Smooth muscle cell of the brain vasculature (primary cell): ENCODE measurements at places on chromosomes 1 and 21.

- no peak for DNase-seq
These were observed 1317.0 kb downstream of the MRPL39 start for GRCh38 chr21:24290151-24290833.

DNA sequence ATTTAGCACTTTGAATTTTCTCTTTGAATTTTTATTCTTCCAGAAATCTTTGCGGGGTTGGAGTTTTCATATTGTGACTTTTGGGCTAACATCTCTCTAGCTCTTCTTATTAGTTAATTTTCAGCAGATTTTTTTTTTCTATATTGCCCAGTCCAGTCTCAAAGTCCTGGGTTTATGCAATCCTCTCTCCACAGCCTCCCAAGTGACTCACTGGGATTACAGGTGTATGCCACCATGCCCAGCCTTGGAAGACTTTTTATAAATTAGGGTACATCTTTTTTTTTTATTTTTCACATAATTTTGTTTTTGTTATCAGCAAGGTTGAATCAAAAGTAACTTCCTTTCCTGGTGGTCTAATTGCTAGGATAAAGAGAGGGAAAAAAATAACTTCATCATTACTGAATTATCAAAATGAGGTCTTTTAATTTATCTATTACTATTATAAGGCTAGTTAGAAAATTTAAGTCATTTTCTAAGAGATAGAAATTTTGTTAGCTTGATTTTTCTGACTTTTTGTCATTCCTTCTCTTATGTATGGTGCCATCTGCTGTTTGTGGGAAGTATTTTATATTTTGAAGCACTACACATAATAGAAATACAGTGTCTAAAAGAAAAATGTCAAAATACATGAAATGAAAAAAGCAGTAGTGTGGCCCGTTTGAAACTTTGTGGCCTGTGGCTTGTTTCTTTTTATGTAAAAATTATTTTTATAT is 273.4 kb upstream of the CACYBP start:
- DNase-seq = peak; percentile 13

- DNase-seq = no peak
These were observed 16.8 kb upstream of the MARK1 start for GRCh38 chr1:220511179-220511578.

GRCh38 chr1:169488157-169488556 is 2.4 kb upstream of the SLC19A2 start:
- DNase-seq = no peak

DNA sequence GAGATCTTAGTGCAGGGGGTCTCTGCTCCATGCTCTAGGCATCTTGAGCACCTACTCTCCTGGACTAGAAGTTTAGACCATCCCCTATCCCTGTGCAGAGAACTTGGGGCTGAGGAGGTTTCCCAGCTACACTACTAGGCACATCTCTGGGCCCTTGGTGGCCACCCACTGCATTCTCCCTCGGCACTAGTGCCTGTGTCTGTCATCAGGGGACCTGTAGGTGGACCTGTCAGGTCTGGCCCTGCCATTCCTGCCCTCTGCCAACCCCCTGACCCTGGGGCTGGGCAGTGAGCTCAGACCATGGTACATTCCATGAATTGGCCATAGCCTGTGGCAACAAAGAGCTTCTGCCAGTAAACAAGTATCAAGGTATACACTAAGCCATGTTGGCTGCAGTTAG is 269.1 kb downstream of the AKT3 start:
- no peak for DNase-seq

DNA sequence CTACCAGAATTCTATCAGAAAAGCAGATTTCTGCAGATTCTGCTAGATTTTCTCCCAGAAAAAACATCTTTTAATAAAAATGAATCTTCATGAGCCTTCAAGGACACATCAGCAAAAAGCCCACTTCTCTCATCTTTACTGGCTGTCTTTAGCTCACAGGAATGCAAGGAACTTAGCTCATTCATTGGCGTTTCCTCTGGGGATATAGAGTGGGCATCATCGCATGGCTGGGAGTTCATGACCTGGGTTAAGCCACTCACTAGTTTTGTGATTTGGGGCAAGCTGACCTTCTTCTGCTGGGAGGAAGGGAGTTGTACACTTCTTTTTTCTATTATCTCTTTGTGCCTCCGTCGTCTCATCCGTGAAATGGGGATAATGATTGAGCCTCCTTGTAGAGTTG is 149.7 kb downstream of the KAZN start:
- no peak for DNase-seq
